ENCODE measurements at places on chromosomes 3 and 15. TPM values are rescaled to one million over a fixed set of nuclear protein-coding genes. Genes with fewer than 3 reads are reported as not detected.

The MUC13 gene
- total RNA-seq: not detected

The SPINT1 gene
- 1.2 TPM for total RNA-seq

The HHATL gene
- total RNA-seq: 0.18 TPM

The SLC9C1 gene
- not detected for total RNA-seq

The DOCK3 gene
- 2.9 TPM for total RNA-seq

The IL16 gene
- 6.1 TPM for total RNA-seq

The CCDC191 gene
- total RNA-seq: 4.2 TPM

The THSD4 gene
- total RNA-seq: 21.6 TPM

DNA sequence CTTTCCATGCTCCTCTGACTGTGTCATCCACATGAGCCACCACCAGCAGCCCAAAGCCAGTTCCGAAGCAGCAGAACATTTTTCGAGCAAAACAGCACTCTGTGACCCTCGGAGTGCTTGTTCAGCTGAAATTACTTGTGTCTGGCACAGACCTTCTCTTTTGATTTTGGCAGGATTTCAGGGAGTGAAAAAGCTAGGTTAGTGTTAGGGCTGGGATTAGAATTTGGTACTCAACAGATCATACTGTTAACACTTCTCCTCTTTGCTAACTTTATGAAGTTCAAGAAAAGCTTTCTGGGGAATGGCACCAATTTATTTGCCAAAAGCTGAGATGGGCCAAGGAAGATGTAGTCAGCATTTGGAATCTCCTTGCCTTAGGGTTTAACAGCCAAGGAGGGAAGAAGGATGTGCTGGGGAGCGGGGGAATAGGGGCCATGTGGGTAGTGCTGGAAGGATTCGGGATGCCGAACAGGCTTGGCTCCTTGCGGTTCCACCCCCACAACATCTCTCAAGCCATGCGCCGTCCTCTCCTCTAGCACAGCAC, 55.1 kb upstream of the TRA2B start:
- DNase-seq: no peak
- no peaks in the 10 kb centered on the region for H3K36me3 ChIP-seq
- H3K4me1 ChIP-seq: no peaks in the 10 kb centered on the region
- no peak overlapping the region for H3K4me3 ChIP-seq
- no peak overlapping the region for H3K27ac ChIP-seq

GRCh38 chr3:45932112-45932511, 11.2 kb upstream of the CXCR6 start:
- peaks cover 77% of the 10 kb centered on the region for H3K36me3 ChIP-seq
- H3K4me1 ChIP-seq: no peaks in the 10 kb centered on the region
- H3K27ac ChIP-seq: no peak overlapping the region
- H3K27me3 ChIP-seq: no peaks in the 10 kb centered on the region

- peaks cover 7% of the 10 kb centered on the region for H3K36me3 ChIP-seq
- no peak overlapping the region for H3K27ac ChIP-seq
- H3K27me3 ChIP-seq: no peaks in the 10 kb centered on the region
Measured at GRCh38 chr3:44954962-44955361, 21.0 kb downstream of the ZDHHC3 start.

DNA sequence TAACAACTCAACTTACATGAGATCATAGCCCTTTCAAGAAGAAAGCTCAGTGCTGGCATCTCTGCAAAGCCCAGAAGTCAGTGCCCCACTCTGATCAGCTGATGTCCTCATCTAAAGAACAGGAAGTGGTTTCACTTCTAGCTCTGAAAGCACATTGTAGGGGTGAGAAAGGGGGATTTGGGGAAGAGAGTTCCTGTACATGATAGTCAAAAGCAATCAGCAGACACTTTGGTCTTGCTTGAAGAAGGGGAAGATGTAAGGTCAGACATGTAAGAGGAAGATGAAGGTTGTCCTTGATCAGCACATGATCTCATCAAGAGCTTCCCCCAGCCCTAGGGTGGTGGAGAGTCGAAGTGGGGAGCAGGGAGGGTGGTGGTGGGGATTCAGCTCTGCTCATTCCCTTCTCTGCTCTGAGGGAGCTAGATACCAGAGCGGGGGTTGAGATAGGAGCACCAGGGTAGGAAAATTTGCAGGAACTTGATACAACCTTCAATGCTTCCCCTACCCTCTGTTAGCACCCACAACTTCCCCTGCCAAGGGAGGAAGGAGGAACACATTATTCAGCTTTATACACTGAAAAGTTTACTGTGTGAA, 76.4 kb upstream of the ETV5 start:
- H3K4me3 ChIP-seq: no peak overlapping the region
- no peaks in the 10 kb centered on the region for H3K4me1 ChIP-seq
- DNase-seq: no peak
- no peaks in the 10 kb centered on the region for H3K27me3 ChIP-seq
- no peaks in the 10 kb centered on the region for H3K36me3 ChIP-seq

- H3K4me3 ChIP-seq: no peak overlapping the region
- no peak for DNase-seq
- no peaks in the 10 kb centered on the region for H3K27me3 ChIP-seq
- no peak overlapping the region for H3K27ac ChIP-seq
- H3K4me1 ChIP-seq: no peaks in the 10 kb centered on the region
Measured at GRCh38 chr15:63972801-63973200, 73.5 kb downstream of the DAPK2 start.

DNA sequence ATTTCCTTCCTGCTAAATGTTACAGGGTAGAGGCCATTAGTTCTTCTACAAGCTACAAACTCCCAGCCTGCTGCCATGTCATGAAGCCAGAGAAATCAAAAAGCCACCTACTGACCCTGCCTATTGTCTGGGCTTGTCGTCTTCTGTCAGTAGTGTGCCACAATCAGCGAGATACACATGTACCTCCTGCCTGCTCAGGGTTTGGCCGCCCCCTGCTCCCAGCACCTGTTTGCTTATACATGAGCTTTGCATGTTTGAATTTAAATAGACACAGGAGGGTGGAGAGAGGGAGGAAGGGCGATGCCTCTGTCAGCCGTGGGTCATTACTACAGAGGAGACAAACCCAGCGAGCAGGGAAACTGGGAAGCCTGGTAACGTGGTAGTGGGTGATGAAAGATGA, 106.1 kb downstream of the ROBO2 start:
- no peak overlapping the region for H3K4me3 ChIP-seq
- no peaks in the 10 kb centered on the region for H3K27me3 ChIP-seq
- no peaks in the 10 kb centered on the region for H3K4me1 ChIP-seq
- H3K27ac ChIP-seq: no peak overlapping the region
- no peaks in the 10 kb centered on the region for H3K36me3 ChIP-seq

GRCh38 chr15:39597751-39598185, 16.9 kb downstream of the THBS1 start:
- no peak for DNase-seq
- peaks cover 27% of the 10 kb centered on the region for H3K36me3 ChIP-seq
- no peaks in the 10 kb centered on the region for H3K27me3 ChIP-seq

DNA sequence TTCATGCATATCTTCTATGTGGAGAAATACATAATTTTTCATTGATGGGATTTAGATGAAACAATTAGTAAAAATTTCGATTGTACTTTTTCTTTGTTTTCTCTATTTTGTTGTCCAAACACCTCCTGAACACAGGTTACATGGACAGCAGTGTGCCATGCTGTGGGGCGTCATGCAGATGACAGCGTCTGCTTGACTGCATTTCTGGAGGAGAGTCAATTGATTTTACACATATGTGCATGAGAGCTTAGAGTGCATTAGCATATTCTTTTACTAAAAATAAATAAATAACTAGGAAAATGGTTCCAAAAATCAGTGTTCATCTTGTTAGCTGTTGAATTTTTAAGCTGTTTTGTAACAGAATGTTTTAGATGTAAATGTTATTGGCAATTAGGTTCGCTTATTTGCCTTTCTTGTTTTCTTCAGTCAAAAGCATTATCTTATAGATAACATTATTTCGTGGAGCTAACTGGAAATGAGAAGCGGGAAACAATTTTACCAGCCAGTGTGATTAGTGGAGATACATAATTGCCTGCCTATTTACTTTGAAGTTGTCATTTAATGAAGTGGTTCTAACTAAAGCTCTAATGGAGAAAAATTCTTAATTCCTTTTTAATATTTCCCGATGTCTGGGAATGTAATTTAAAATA, 82.7 kb upstream of the VGLL3 start:
- no peaks in the 10 kb centered on the region for H3K36me3 ChIP-seq
- no peaks in the 10 kb centered on the region for H3K4me1 ChIP-seq
- no peak overlapping the region for H3K4me3 ChIP-seq
- H3K27me3 ChIP-seq: peaks cover 3% of the 10 kb centered on the region

DNA sequence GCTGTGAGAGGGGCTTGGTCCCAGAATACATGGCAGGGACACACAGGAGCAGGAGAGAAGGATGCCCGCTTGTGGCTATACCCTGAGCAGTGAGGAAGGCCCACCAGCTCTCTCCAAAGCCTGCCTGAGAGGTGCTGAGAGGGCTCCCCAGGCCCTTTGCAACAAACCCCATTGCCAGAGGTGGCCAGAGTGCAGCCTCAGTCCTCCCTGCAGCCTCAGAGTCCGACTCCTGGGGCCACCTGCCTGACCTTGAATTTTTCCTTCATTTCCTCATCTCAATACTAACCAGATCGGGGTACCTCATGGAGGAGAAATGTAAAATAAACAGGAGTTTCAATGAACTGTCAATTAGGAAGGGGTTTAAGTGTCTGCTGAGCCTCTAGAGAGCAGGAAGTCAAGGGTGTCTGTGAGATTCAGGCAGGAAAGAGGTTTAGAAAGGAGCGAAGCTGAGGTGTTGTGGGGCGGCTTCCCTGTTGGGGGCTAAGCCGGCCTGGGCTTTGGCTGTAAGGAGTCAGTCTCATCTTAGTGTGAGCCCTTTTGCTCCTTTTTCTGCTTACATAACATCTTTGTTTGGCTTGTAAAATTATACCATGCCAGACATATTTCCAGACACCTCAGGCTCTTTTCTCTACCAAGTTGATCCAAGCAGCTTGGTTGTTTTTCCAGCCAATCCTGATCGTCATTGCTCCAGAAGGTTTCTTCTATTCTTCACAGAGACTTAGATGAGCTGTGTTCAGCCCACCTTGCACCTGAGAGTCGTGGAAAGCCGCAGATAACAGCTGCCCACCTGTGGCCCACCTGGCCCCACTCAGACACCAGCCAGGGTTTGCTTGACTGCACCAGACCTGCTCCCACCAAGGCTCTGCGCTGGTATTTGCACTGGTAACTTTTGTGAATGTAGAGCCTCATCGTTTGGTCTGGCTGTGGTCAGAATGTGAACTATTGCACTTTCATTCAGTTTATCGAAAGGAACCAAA, 36.7 kb downstream of the CMTM7 start:
- DNase-seq: no peak
- no peak overlapping the region for H3K27ac ChIP-seq
- no peaks in the 10 kb centered on the region for H3K36me3 ChIP-seq
- no peaks in the 10 kb centered on the region for H3K27me3 ChIP-seq

- H3K27me3 ChIP-seq: no peaks in the 10 kb centered on the region
- no peak overlapping the region for H3K4me3 ChIP-seq
- H3K36me3 ChIP-seq: no peaks in the 10 kb centered on the region
- H3K27ac ChIP-seq: no peak overlapping the region
- H3K4me1 ChIP-seq: peaks cover 11% of the 10 kb centered on the region
Measured at GRCh38 chr15:52518487-52519371, 10.0 kb downstream of the MYO5A start.

DNA sequence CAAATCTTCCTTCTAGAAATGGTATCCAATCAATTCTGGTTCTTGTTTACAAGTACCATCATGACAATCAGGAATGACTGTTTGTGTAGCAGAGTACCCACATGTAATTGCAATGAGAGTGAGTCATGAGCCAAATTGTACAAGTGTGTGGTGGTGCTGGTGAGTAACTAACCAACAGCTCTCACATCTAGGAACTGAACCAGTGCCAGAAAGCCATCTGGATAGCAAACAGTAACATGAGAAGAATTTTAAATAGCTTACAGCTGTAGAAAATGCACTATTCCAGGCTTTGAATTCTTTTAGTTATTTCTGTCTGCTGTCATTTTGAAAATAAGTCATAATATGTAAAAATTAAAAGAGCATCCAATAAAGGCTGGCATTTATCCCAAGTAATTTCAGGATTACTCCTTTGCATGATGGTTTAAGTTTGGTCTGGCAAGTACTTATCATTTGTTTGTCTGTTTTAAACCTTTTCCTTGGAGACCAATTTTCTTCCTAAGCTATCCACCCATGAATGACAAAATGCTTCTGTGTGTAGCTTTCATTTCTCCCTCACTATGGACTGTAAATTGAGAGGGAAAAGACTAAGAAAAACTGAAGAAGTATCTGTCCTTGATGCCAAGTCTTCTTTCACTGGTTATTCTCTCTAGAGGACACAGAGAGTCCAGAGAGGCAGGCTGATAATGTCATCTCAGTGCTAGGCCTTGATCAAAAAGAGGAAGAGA, 60.0 kb downstream of the PIK3CB start:
- peak overlapping the region; percentile 13 for H3K27ac ChIP-seq
- DNase-seq: peak; percentile 73
- no peak overlapping the region for H3K4me3 ChIP-seq
- H3K36me3 ChIP-seq: no peaks in the 10 kb centered on the region
- peaks cover 10% of the 10 kb centered on the region for H3K4me1 ChIP-seq

DNA sequence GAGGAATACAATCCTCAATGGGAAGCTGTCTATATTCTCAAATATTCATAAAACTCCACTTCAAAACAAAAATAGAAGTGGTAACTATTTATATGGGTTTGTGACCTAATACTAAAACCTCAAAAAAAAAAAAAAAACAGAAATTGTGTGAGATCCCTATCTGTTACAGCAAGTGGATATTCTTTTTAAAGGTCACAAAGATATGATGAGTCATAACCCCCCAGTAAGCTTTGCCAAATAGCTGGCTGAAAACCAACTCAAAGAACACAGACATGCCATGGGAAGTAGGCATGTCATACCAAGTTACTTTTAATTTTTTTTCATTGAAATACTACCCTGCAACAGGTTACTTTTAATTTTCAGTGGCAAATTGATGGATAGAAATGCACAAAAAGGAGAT, 62.5 kb downstream of the CBLB start:
- peaks cover 9% of the 10 kb centered on the region for H3K4me1 ChIP-seq
- no peak overlapping the region for H3K4me3 ChIP-seq
- no peaks in the 10 kb centered on the region for H3K36me3 ChIP-seq

DNA sequence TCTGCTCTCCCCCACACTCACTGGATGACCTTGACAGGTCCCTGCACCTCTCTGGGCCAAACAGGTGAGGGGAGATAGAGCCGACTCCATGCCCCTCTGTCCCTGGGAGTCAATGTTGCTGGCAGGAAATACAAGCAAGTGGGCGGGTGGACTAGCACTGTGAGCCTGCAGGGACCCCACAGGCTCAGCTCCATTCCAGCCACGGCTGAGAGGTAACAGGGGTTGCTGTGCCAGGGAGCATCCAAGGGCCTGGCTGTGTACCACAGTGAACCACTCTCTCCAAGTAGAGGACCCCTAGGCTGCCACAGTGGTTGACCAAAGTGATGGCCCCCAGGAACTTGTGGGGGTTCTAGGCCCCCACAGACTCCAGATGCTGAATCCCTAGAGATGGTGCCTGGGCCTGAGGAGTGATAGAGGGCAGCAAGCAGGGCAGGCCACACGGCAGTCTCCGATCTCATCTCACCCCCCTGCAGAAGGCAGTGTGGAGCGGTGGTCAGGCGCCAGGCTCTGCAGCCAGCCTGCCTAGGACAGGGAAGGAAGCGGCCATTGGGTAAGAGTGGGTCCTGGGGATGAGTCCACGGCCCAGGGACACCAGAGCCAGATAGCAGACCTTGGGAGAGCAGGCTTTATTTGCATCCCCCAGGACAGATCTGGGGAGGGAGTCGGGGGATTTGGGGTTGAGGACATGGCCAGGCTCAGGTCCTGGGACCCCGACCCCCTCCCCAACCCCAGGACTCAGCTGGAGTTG, 3.2 kb downstream of the TNNC1 start:
- H3K27me3 ChIP-seq: no peaks in the 10 kb centered on the region
- DNase-seq: no peak
- no peaks in the 10 kb centered on the region for H3K36me3 ChIP-seq
- no peak overlapping the region for H3K27ac ChIP-seq

GRCh38 chr3:134652886-134653630, 2.2 kb upstream of the KY start:
- H3K4me1 ChIP-seq: peaks cover 20% of the 10 kb centered on the region
- H3K27me3 ChIP-seq: no peaks in the 10 kb centered on the region
- H3K4me3 ChIP-seq: no peak overlapping the region
- no peak overlapping the region for H3K27ac ChIP-seq
- no peak for DNase-seq
